ENCODE measurements at places on chromosomes 3 and 15.

DNA sequence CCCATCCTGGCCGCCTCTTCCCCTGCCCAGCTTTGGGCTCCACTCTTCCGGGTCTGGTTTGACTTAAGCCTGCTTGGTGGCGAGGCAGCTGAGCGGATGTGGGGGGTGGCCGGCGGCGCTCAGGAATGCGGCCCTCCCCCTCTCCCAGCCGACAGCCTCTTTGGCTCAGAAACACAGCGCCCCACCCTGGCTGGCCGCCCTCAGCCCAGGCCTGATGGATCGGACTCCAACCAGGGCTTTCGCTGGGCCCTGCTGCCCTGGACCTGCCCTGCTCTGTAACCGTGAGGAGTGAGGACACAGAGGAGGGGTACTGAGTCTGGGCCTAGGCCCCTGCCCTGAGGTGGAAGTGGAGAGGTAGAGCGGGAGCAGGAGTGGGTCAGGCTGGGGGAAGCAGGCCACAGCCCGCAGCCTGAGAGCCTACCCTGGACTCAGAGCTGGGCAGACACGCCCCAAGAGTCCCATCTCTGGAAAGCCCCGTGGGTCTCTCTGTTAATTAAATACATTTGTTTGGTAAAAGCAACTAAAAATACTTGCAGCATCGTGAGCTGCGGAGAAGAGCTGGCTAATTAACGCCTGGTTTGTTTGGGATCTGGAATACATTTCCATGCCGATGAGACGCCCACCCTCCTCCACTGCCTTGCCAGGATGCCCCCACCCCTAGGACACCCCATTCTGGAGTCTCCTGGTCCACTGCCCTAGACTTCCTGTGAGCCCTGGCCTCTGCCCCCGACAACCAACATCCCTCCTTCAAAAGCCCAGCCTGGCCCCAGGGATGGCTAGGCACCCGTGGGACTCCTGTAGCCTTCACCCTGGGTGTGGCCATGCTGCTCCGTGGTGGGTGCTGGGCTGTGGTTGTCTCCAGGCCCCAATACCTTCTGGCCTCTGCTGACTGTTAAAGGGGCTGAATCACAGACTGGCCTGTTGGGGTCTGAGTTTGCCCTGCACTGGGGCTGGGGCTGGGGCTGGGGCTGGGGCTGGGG is 19.6 kb downstream of the PLXNA1 start:
- peak; percentile 43 for DNase-seq

GRCh38 chr3:66495668-66496045 is 5.2 kb downstream of the LRIG1 start:
- no peak for DNase-seq

DNA sequence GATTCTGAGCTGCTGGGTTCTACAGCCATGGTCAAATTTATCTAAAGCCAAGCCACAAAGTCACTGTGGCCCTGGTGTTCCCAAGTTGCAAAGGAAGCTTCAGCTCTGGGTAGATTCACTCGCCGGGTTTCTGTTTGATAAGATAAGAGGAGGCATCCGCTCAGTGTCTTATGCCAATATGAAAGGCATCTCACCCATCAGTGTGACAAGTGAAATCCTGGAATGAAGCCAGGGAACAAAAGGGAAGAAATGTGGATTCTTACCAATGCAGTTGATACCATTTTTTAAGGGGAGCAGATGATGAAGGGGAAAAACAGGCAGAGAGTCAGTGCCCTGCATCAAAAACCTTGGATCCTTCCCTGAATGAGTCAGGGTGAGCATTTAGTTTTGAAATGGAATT is 2.8 kb upstream of the CPNE4 start:
- DNase-seq, result no peak

GRCh38 chr3:71055257-71056001 is 528.1 kb downstream of the FOXP1 start:
- no peak for DNase-seq

DNA sequence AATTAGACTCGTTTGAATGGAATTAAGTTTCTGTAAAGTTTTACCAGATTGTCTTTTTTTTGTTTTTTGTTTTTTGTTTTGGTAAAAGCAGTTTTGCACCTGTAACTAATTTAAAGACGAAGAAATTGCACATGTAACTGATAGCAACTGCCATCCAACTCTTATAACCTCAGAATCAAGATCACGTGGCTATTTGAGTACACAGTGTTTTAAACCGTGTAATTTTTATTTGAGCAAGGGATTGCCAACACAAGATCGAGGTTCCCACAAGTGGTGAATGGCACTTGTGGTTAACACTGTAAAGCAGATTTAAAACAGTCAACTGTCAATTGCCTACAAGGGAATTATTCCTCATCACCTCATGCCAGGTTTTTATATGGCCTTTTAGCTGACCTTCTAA is 67.3 kb downstream of the PPARG start:
- DNase-seq, result no peak

GRCh38 chr3:50687127-50687751 is 12.5 kb downstream of the DOCK3 start:
- no peak for DNase-seq

Data from liver (tissue), 10 donors.